ENCODE measurements at places on chromosomes 3 and 15. TPM values are rescaled to one million over a fixed set of nuclear protein-coding genes. Genes with fewer than 3 reads are reported as not detected.

- no peak for DNase-seq
- H3K36me3 ChIP-seq = no peaks in the 10 kb centered on the region
- no peak overlapping the region for H3K4me3 ChIP-seq
These were observed 134.1 kb downstream of the OPA1 start for GRCh38 chr3:193727089-193727488.

- no peak overlapping the region for H3K4me3 ChIP-seq
- H3K27ac ChIP-seq = no peak overlapping the region
- H3K4me1 ChIP-seq = no peaks in the 10 kb centered on the region
- no peaks in the 10 kb centered on the region for H3K36me3 ChIP-seq
These were observed 5.4 kb downstream of the SOX14 start for GRCh38 chr3:137769322-137770065.

Gene AMIGO3
- polyA plus RNA-seq = 1.2 TPM

DNA sequence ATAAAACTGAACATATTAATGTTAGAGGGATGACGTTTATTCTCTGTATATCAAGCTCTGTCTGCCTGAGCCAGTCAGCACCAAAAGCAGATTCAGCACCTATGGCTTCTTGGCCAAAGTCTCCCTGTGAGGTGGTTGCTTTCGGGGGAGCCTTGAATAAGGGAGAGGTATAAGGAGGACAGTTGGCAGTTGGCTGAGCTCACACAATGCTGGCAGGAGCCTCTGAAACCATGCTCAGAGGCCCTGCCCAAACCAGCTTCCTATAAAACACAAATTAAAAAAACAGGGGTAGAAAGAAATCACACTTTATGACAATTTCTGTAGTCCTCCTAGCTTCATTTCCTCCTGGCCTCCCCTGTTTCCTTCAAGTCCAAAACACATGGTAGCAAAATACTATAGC lies 18.8 kb downstream of the ARHGEF3 start:
- peaks cover 19% of the 10 kb centered on the region for H3K4me1 ChIP-seq
- H3K36me3 ChIP-seq = no peaks in the 10 kb centered on the region
- H3K27me3 ChIP-seq = no peaks in the 10 kb centered on the region
- DNase-seq = no peak
- no peak overlapping the region for H3K27ac ChIP-seq
- no peak overlapping the region for H3K4me3 ChIP-seq

GRCh38 chr15:59111251-59111650 lies 6.3 kb downstream of the CCNB2 start:
- no peak for DNase-seq
- H3K27ac ChIP-seq = no peak overlapping the region
- H3K27me3 ChIP-seq = no peaks in the 10 kb centered on the region
- H3K4me3 ChIP-seq = no peak overlapping the region
- peaks cover 58% of the 10 kb centered on the region for H3K36me3 ChIP-seq
